Calu3 (cell line): ENCODE measurements at places on chromosomes 12 and 14.

DNA sequence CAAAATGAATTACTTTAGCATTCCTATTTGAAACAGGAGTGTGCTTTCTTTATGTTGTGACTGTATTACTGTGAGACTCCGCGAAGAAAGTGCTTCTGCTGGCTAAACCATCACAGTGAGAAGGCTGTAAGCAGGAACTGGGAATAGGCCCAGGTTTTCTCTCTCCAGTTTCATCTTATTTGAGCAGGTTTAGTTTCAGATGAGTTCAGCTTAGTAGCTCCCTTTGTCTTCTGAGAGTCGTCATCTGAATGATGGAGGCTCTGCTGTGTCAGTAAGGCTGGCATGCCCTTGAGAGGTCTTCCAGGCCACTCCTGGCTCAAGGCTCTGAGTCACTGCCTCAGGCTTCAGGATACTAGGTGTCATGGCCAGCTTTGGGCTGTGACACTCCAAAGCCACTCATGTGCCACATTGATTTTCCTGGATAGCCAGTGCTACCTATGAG, 205.6 kb upstream of the RGS6 start:
- no peak for DNase-seq

DNA sequence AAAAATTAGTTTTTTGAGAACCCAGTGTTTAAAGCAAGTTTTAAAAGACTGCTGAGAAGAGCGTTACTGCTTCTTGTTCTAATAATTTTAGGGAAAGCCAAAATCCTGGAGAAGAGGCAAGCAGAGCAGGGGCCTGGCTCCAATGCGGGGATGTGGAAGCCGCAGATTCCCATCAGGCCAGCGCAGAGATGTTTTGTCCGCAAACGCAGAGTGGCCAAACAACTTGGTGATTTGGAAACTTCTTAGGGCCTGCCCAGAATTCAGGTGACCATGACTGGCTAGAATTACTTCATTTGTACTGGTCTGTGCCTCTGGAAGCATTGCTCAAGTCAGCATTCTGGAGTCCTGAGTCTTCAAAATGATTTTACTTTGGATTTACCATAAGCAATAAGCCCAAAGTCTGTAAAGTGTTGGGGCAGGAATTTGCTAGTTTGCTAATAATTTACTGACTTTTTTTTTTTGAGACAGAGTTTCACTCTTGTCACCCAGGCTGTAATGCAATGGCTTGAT, 208.4 kb downstream of the PPM1H start:
- no peak for DNase-seq

GRCh38 chr12:80589077-80589476, 118.4 kb upstream of the MYF6 start:
- no peak for DNase-seq

DNA sequence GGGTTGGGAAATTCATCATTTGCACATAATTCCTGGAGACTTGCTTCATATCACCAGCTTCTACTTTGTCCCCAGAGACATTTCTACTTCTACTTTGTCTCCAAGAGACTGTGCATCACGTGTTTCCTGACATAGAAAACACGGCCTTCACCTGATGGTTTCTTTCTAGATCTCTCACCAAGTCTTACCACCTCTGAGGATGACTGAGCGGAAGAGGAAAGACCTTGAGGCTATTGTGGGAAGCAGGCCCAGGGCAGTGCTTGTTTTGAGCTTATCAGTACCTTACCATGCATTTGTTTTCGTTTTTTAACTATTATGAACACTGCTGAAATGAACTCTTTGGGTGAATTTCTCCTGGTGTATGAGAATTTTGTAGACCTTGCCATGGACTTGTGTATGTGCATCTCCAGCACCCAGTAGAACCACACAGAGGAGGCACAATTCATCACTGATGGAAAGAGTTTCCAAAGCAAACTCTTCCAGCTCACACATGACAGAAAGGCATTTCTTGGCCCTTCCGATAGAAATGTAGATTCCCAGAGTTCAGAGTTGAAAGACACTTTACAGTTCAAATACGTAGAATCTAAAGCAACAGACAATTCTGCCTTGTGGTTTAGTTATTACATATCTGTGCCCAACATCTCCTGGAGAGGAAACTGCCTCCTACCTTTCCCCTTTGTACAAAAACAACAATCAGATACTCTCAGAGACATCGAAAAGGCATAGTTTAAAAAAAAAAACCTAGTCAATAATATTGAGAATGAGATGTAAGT, 434.7 kb downstream of the FUT8 start:
- no peak for DNase-seq

- peak; percentile 82 for DNase-seq
Measured at GRCh38 chr14:104639885-104640548, 35.4 kb upstream of the TMEM179 start.
